ENCODE measurements at places on chromosomes 6 and 20. TPM values are rescaled to one million over a fixed set of nuclear protein-coding genes. Genes with fewer than 3 reads are reported as not detected.

Gene NKX2-4
- total RNA-seq = not detected

Gene LY6G6D
- not detected for total RNA-seq

Gene ZNF337
- total RNA-seq = 16.4 TPM

Gene MCHR2
- total RNA-seq = not detected

Gene KCNG1
- 5.5 TPM for total RNA-seq

Gene C6orf163
- total RNA-seq = 2.4 TPM

Gene NKX2-2
- under 0.01 TPM for total RNA-seq

Gene SLC35D3
- total RNA-seq = not detected

Gene SPAG4
- 4.7 TPM for total RNA-seq
